ENCODE measurements at places on chromosomes 12 and 14.
A peak's percentile ranks its signal among the peaks of the same experiment; 100 is the strongest.

DNA sequence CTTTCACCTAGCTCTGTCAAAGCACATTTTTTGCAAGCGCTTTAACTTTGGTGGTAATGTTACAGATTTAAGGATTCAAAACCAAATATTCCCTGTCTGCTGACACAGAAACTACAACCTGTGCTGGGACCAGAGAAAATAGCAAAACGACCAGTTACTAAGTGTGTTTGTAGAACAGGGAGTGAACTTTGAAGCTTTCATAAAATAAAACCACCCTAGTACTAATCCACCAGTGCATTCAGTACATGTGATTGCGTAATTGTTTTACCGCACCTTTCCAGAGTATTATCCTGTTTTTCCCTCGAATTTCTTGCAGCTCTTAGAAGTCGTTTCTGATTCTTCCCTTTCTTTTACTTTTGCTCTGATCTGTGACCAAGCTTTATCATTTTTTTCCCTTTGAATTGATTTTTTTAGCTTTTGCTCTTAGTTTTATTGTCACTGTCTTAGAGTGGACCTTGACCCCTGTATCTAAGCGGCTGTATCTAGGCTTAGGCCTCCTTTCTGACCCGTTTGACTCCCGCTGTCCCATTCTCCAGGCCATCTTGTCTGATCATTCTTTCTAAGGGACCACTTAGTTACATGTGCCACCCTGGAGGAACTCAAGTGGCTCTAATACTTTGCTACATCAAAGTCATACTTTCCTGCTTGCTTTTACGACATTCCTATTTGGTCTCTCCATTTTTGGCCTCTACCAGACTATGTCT lies 429.4 kb downstream of the PCNX1 start:
- DNase-seq = peak; percentile 32

DNA sequence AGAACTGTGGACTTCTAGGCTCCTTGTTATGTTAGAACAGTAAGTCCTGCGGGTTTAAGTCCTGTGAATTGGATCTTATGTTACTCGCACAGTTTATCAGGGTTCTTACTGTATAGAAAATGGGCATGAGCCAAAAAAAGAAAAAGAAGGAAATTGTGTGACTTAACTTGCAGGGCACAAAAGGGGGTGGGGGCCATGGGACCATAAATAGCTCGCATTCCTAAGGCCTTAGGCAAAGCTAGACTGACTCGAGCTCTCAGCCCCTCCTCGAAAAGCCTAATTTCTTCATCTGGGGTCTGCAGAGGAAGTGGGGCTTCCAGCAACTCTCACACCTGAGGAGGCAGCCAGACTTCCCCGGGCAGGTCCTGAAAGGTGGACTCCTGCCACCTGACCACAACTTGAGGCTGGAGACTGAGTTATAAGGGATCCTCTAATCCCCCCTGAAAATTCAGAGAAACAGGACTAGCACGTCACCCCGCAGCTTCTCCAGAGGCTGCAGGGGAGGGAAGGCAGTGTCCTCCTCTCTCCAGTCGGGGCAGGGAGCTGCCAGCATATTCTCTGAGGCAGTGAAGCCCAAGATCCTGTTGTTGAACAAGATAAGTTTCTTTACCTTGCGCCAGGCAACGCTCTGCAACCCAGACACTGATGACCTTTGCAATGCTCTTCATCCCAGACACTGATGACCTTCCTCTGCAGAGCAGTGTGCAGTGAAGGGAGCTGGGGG lies 280.5 kb downstream of the PCNX1 start:
- no peak for DNase-seq

- DNase-seq = peak; percentile 29
These were observed 376.9 kb downstream of the GALC start for GRCh38 chr14:87615822-87616679.

- DNase-seq = no peak
These were observed 75.2 kb downstream of the CMAS start for GRCh38 chr12:22121224-22121623.

Data from HuH-7 (cell line).